ENCODE measurements at places on chromosomes 5 and 9. TPM values are rescaled to one million over a fixed set of nuclear protein-coding genes. Genes with fewer than 3 reads are reported as not detected.

Gene FBXL7
- total RNA-seq: not detected

Gene PCDHB12
- not detected for total RNA-seq

Gene TIMD4
- total RNA-seq: not detected

Gene LTC4S
- 2.3 TPM for total RNA-seq

GRCh38 chr9:33076046-33077004 is at the start of gene SMU1:
TSS of gene SMU1 (minus strand) at chr9:33076674. CDS start at chr9:33076608, 66 bp downstream.
- peak within 1 kb of the TSS; percentile 40 for H3K27ac ChIP-seq
- H3K4me1 ChIP-seq: peaks cover 24% of the 10 kb centered on the region
- no peaks in the 10 kb centered on the region for H3K27me3 ChIP-seq
- H3K4me3 ChIP-seq: peak within 1 kb of the TSS; percentile 90
- DNase-seq: peak; percentile 98
- H3K36me3 ChIP-seq: peaks cover 18% of the 10 kb centered on the region

- H3K36me3 ChIP-seq: no peaks in the 10 kb centered on the region
- DNase-seq: no peak
- no peak overlapping the region for H3K27ac ChIP-seq
- H3K27me3 ChIP-seq: no peaks in the 10 kb centered on the region
- no peaks in the 10 kb centered on the region for H3K4me1 ChIP-seq
These were observed 55.9 kb upstream of the MYO10 start for GRCh38 chr5:16992006-16992405.

DNA sequence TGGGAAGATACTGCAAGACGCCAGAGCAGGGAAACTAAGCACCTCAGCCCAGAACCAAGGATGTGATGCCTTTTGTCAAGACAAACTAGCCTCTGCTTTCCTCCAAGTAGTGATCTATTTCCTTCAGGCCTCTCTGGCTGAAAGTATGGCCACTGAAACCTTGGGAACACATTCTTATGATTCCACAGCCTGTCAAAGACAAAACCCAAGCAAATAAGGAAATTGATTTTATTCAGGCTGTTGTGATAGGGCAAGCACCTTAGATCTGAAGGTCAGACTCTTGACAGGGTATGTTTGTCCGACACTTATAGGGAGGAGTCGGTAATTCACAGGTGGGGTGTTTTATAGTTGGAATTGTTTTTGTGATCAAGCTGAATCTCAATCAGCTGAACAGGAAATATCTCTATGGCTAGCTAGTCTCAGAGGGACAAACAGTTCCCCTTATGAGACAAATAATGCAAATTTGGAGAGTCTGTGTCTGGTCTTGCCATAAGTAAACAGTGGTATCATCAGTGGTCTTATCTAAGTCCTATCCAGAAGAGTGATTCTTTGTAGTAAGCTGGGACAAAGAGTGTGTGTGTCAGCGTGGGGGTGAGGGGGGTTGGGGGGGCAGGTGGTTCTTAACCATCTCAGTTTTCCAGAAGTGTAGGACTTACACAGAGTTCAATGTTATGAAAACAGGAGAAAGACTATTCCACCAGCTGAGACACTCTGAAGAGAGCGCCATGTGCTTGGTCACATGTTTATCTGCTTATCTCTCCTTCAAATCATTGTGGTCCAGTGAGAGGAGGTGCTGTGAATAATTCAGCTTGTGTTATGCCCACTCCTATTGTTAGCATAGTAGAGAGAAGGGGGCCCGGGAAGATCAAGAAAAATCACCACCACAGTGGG is 6.7 kb upstream of the ZCCHC10 start:
- peaks cover 9% of the 10 kb centered on the region for H3K4me1 ChIP-seq
- no peak for DNase-seq
- no peaks in the 10 kb centered on the region for H3K36me3 ChIP-seq
- H3K27me3 ChIP-seq: no peaks in the 10 kb centered on the region
- no peak overlapping the region for H3K4me3 ChIP-seq

GRCh38 chr9:35611230-35611797 is 6.3 kb downstream of the TESK1 start:
- H3K4me3 ChIP-seq: no peak overlapping the region
- DNase-seq: peak; percentile 85
- peaks cover 8% of the 10 kb centered on the region for H3K4me1 ChIP-seq
- no peaks in the 10 kb centered on the region for H3K27me3 ChIP-seq
- no peaks in the 10 kb centered on the region for H3K36me3 ChIP-seq

Measured in Karpas-422 (cell line).